Aorta (tissue), 5 donors: ENCODE measurements at places on chromosomes 4 and X. TPM values are rescaled to one million over a fixed set of nuclear protein-coding genes. Genes with fewer than 3 reads are reported as not detected.

GRCh38 chr4:128863312-128864075 is 54.0 kb downstream of the JADE1 start:
- DNase-seq: peak; percentile 85

- DNase-seq: peak; percentile 79
Measured at GRCh38 chrX:40176351-40177116, 78.8 kb upstream of the BCOR start.

DNA sequence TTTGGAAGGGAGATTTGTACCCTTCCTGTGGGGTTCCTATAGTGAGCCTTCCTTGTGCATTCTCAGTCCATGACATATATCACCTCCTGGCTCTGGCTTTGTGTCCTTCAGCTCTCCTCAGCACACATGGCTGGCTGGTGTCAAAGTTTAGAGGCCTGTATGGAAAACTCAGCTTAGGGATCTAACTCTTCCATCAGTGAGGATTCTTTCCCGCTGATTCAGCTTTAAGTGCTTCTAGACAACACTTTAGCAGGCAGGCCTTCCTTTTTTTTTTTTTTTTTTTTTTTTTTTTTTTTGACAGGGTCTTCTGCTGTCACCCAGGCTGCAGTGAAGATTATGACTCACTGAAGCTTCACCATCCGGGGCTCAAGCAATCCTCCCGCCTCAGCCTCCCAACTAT is 84.2 kb downstream of the NPNT start:
- no peak for DNase-seq

- DNase-seq: no peak
Measured at GRCh38 chrX:31063114-31063513, 8.7 kb downstream of the FTHL17 start.

Gene DRD5
- total RNA-seq: not detected

DNA sequence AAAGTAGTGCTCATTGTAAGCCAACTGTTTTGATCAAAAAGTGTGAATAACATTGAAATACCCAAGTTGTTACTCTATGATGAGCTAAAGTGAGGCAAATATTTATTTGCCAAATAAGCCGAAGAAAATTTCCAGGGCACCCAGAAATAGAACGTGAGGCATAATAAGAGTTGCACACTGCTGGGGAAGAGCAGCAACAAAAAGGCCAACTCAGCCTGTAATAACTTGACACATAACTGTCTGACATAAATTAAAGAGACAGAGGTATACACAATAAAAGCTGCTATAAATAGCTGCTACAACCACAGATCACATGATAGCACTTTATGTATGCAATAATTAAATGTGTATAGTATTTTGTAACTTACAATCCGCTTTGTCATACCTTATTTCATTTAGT is 2.0 kb upstream of the ABCB7 start:
- DNase-seq: no peak

Gene GPR50
- not detected for total RNA-seq

- no peak for DNase-seq
Measured at GRCh38 chr4:69910016-69910782, 20.7 kb upstream of the CSN1S1 start.

GRCh38 chr4:112176596-112176995 is 31.3 kb downstream of the FAM241A start:
- DNase-seq: no peak

GRCh38 chr4:124491361-124492145 is 221.0 kb downstream of the ANKRD50 start:
- no peak for DNase-seq

DNA sequence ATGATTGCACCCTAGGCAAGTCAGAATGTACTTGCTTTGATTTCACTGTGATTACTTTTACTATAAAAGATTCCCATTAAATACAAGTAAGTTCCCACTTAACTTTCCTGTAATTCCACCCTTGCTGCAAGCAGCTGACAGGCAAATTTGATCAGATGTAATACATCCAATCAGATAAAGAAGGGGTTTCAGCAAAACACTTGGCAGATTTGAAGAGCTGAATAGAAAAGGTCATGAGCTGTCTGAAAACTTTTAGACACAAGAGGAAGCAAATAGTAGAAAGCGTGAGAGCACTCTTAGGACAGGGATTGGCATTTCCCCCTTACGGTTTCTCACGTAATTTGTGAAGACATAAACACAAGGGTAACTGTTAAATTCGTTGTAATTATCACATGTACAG is 22.8 kb downstream of the HSD17B13 start:
- DNase-seq: no peak

GRCh38 chrX:31969714-31970113 is 897.9 kb upstream of the FTHL17 start:
- DNase-seq: no peak

GRCh38 chr4:186775902-186776301 is 52.2 kb upstream of the FAT1 start:
- no peak for DNase-seq

DNA sequence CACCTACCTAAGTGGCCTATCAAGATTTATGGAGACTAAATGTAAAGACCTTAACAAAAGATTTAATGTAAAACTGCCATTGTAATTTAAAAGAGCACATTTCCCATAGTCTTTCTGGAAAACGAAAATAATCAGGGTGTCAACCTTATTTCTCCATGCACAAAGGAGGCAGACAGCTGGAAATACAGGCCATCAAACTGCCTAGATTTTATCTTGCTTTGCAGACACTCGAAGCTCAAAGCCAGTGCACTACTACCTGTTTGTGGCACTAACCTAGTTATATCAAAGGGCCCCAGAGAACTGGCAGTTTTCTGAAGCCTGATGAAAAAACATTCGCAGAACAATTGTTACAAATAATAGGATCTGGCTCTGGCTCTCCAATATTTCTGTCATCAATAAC is 863.9 kb downstream of the STPG2 start:
- DNase-seq: no peak

Gene SH3RF1
- 31.8 TPM for total RNA-seq

DNA sequence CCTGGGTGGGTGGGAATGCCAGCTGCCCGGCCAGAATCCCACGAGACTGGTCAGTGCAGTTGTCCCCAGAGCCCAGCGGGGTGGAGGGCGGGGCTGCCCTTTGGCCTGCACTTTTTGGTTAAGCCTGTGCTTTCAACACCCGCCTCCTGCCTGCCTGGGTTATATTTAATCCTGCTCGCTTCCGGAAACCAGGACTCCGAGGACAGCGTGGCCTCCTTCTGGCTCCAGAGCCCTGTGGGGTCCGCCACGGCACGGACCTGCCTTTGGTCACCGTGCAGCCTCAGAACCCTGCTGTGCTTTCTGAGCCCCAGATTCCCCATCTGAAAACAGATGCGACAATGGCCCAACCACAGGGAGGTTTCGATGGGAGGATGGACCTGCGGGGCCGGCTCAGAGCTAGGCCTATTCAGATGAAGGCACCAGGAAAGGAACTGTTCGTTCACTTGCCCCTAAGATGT is 29.4 kb upstream of the KIAA0232 start:
- peak; percentile 78 for DNase-seq

GRCh38 chrX:41333744-41334362 is at the start of gene DDX3X:
TSS of gene DDX3X (plus strand) at chrX:41334162. CDS start at chrX:41334253, 91 bp downstream.
- DNase-seq: peak; percentile 97

DNA sequence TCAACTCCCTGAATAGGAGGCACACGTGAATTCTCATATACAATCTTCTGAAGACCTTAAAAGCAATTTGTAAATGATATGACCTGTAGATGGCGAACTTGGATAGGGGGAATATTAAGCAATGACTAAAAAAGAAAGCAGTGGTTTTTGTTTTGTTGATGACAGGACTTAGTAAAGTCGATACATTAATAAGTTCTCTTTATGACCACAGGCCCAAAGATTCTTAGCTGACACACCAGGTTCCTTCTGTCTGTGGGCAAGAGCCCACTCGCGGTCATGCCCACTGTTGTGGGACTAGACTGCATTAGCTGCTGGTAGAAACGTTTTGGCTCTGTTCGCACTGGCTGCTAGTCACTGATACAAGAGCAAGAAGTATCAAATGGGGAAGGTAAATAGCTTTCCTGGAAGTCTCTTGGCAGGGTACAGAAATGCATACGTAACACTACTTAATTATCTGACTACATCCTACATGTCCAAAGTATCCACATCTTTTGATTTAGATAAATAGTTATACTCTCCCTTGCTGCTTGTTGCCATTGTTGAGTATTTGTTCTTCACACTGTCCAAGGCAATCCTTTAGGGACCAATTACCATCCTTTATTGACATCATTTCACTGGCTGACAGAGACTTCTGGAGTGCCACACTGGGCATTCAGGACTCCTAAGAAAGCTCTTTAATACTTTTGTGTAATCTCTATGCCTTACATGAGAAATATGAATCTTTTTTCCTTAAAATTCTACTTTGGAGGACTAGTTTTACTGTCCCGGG is 31.0 kb downstream of the ALPK1 start:
- DNase-seq: no peak

- no peak for DNase-seq
Measured at GRCh38 chr4:74449571-74450297, 4.8 kb downstream of the AREG start.
